LNCaP clone FGC (cell line): ENCODE measurements at places on chromosomes 3 and 15.

GRCh38 chr15:82552861-82553260 is 12.6 kb upstream of the RPS17 start:
- DNase-seq: no peak

DNA sequence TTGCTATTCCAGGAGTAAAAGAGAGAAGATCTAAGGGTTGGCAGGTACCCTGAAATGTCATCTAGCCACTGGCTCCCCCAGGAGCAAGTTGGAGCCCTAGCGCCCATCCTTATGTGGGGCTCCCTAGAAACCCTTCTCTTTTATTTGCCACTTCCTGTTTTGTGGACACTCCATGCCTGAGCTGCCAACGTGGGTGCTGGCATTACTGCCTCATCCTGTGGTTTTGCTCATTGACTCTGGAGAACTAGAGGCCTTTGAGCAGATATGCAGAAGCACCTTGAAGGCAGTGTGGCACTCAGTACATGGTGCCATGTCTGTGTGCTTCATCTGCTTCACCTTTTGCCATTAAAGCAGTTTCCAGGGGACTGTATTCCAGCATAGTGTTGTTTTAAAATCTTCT is 8.1 kb downstream of the EDEM1 start:
- no peak for DNase-seq

GRCh38 chr15:100738614-100739013 is 136.2 kb downstream of the ASB7 start:
- DNase-seq: no peak

DNA sequence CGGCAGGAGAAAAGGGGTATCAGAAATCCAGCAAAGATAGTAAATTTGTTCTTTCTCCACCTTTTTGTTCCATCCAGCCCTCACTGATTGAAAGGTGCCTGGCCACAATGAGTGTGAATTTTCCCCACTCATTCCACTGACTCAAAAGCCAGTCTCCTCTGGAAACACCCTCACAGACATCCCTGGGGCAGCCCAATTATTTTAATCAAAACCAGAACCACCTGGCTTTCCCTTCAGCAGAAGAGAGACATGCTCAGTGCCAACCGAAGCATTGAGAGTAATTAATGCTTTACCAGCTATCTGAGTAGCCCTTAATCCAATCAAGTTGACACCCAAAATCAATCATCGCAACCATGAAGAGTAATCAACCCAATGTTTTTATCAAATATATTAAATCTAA is 1129.6 kb upstream of the GBE1 start:
- no peak for DNase-seq
